ENCODE measurements at places on chromosomes 4 and X.

GRCh38 chr4:110202024-110202423 is 3.6 kb upstream of the ELOVL6 start:
- no peak for DNase-seq

DNA sequence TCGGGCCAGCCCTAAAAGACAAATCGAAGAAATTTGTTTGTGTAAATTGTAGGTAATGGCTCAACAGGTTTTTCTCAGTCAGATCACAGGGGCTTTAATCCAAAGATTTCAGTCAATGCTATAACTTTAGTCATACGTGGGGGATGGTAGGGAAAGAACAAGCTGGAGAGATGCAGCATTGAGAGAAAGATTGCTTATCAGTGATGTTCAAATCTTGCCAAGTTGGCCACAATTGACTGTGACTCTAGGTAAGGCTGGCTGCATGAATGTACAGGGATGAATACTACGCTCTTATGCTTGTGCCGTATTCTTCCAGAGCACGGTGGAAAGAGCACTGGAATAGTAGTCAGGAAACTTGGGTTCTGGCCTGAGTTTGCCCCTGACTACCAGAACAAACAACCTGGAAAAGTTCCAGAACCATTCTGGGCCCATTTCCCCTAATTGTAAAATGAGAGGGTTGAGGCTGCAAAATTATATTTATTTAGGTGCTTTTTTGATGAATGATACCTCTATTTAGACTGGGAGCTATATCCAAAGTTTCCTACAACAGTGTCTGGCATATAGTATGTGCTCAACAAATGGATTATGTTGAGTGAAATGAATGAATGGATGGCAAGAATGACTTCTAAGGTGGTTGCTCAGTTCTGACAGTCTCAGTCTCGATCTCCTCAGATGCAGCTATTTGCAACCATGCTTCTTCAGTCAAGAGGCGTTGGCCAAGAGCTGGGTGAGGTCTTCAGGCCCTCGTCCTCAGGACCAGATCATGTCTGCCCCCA is 44.4 kb downstream of the TSC22D3 start:
- DNase-seq, result no peak

DNA sequence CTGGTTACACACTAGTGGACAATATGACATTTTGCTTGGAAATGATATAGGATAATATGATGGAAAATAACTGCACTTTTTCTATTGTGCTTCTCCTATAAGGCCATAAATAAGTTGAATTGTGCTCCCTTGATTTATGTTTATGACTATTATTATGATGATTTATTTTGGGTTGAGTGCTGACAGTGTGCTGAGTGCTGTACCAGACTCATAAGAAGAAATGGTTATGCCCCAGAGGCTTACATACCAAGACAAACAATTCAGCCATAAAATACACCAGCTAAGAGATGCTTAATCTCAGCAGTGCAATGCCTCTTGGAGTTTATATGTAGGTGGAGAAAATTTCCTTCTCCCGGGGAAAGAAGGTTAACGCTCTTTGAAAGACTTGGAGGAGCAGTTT is 199.8 kb upstream of the NOCT start:
- no peak for DNase-seq

DNA sequence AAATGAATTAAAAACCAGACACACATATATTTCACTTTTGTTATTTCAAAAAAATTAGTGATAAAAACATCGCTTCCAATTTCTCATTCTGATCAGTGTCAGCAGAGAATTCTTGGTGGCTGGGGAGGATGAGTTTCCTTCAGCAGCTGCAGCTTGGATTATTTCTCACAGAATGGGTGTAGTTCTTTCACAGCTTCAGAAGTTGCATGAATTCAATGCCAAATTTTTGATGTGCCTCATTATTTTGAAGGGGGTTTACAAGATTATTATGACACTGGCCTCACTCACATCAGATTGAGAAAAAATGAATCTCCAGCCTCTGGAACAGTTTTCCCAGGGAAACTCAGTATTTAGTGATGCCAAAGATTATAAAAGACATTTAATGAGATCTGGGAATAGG is 184.9 kb upstream of the WDFY3 start:
- no peak for DNase-seq

- DNase-seq, result no peak
Measured at GRCh38 chr4:7988437-7988836, 48.8 kb upstream of the AFAP1 start.

DNA sequence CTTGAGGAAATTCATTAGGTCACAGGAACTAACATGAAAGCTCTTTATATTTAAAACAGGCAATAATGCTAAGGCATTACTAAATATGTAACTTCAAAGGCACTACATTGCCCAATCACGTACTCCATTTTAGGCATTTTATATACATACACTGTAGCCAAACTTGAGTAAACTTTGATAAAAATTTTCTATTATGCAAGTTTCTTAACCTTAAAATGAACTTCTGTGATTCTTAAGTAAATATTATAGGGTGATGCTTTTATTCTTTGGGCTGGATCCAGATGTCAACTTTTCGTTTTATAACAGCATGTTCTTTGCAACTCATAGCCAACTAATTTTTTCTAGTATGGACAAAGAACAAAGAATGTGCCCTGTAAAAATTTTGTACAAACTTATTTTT is 28.3 kb upstream of the MAP9 start:
- DNase-seq, result peak; percentile 16

DNA sequence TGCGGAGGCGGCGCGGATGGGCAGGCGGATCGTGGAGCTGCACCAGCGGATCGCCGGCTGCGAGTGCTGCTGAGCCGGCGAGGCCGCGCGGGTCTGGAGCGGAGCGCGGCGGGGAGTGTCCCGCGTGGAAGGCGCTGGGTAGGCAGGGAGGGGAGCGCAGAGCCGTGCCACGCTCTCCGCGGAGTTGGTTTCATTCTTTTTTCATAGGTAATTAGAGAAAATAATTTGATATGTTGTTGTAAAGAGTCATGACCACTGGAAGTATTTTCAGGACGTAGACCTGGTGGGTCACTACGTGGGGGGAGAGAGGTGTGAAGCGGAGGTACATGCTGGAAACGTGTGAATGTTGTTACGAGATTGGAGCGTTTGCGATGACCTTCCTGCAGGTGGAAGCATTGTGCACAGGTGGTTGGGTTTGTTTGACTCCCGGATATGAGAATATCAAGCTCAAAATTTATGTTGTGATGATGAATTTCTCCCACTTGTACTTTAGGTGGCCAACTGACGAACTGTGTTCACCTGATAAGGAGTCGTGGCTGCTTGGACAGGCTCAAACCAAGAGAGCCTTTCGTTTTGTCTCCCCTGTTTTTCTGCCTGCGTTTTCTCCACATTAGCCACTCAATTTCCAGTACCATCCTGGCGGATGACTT is 19.1 kb upstream of the S100P start:
- no peak for DNase-seq
